ENCODE measurements at places on chromosomes 7 and 10.

GRCh38 chr10:101840741-101841453, 2.7 kb downstream of the KCNIP2 start:
- DNase-seq = peak; percentile 52

DNA sequence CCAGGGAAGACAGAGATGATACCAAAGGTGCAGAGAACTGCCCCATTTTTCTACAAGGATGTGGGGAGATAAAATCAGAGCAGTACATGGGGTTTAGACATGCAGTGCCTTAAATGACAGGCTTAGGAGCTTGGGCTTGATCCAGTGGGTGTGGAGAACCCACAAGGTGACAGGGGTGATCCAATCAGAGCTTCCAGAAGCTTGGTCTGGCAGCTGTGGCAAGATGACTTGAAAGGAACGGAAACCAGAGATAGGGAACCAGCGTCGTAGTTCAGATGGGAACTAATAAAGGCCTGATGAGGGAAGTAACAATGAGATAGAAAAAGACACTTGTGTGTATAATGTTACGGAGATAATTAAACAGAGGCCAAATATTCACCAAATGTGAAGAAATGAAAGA, 80.7 kb downstream of the SLC37A3 start:
- DNase-seq = no peak

- DNase-seq = no peak
These were observed 235.7 kb downstream of the AGMO start for GRCh38 chr7:15326044-15326644.

DNA sequence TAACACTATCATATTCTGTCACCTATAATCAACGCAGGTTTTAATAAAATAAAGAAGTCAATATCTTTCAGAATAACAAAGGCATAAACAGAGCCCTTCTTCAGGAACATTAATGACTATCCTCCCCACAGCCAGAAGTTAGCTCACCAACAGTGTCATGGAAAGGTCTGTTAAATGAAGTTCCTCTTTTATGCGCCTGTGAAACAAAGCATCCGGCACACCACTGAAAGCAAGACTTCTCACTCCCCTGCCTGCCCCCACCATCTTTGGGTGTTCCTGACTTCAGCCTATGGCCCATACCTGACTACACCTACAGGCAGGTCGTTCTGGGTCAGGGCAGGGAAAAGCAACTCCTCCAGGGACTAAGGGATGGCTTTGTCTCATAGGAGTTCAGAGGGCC, 205.4 kb downstream of the FANK1 start:
- DNase-seq = no peak

DNA sequence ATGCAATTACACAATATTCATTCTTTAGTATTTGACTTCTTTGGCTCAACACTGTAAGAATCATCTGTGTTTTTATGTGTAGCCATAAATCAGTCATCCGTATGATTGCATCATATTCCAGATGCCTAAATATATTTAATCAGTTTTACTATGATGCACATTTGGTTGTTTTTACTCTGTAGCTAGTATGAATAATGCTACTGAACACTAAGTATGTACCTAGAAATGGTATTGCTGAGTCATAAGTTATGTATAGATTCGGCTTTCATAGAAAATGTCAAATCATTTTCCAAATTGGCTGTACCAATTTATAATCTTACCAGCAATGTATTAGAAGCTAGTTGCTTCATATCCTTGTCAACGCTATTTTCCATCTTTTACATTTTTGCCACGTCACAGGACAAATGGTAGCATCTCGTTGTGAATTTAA, 197.3 kb upstream of the PLXNA4 start:
- no peak for DNase-seq

DNA sequence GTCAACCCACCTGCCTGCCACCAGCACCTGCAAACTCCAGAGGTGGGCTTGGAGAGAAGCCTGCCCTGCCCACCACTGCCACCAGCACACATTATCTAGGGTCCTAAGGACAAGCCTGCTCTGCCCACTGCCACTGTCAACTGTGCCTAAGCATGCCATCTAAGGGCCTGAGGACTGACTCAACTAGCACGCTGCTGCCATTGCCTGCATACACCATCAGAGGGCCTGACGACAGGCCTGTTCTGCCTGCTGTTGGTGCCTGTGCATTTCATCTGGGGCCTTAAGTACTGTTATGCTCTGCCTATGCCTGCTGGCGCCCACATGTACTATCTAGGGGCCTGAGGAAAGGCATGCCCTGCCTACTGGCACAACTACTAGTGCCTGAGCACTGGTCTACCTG, 27.0 kb upstream of the LRRD1 start:
- no peak for DNase-seq

DNA sequence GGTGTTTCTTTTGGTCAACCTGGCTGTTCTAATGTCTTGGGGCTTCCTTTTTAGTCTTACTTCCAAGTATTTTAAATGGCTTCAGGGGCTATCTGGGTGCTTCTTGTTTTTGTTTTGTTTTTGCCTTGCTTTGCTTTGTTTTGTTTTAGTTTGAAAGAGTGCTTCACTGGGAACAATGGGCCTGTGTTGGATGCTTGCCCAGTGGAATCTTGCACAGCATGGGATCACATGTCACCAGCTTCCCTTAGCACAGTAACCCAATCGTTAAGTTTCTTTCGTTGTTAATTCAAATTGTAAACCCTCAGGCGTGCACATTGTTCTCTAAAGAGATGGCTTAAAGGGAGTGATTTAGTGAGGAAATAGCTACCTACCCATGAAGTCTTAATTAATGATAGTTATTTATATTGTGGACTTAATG, 8.9 kb downstream of the COL17A1 start:
- peak; percentile 23 for DNase-seq

DNA sequence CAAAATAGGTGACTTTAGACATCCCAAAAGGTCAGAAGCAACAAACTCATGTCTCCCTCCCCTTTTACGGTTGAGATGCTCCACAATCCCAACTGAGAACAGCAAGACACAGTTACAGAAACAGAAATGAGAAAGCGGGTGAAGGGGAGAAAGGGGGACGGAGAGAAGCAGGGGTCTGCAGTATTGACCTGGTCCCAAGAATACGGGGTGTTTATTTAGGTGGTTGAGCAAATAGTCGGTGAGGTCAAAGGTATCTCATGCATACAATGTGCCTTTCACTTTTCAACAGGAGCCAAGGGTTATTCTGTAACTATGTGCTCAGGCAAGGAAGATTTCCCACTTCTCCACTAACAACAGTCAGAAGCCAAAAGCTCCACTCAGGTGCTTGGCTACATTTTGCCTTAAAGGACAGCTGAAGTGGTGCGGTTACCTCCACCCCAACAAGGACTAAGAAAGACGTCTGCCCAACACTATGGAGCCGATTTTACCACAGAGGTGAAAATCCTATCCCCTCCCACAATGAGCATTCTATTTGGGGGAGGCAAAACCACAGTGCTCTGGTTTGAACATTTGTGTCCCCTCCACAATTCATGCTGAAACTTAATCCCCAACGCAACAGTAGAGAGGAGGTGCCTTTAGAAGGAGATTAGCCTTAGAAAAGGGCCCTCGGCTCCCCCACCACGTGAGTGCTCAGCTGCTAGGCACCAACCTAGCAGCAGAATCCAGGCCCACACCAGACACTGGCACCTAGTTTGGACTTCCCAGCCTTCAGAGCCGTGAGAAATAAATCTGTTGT, 77.9 kb downstream of the PARD3 start:
- no peak for DNase-seq

DNA sequence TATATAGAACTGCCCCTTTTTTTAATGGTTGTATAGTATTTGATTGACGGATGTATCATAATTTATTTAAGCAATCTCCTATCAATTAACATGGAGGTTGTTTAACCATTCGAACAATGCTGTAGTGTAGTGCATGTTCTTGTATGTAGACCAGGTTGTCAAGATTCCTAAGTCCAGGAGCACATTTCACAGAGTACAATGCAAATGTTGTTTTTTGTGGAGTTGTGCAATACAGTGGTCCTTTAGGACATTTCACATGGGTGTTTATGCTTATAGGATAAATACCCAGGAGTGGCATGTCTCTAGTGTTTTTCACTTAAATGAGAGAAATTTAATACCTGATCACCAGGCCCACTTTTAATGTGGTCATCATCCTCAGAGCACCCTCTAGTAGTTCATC, 8.1 kb downstream of the ASB4 start:
- no peak for DNase-seq

DNA sequence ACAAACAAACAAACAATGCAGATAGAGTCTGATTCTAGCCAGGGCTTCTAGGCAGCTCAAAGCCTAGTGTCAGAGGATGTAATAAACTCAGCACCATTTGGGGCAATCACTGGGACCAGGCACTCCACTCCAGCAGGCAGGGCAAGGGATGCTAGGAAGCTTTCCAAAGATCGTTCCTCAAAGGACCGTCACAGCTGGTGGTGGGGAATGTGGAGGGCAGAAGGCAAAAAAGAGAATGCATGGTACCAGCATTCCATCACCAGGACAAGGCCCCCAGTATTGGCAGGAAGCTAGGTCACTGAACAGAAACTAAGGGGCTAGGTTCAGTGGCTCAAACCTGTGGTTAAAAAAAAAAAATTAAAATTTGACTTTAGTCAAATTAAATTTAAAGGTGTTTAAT, 94.2 kb downstream of the CUL2 start:
- no peak for DNase-seq

DNA sequence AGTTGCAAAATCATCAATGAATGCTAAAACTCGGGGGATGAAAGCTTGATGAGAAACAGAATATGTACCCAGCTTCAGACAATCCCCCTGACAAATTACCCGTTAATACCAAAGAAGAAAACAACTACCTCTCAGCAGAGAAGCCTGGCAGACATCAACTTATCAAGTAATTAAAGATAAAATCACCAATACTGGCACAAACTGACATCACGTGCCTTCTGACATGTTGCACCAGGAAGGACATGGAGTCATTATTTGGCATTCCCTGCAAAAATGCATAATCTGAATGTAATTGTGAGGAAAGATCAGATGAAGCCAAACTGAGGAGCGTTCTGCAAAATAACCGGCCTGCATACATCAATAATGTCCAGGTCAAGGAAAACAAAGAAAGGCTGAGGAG, 7.7 kb downstream of the SLIT1 start:
- DNase-seq = no peak

- no peak for DNase-seq
These were observed 206 bp downstream of the UPF2 start for GRCh38 chr10:12042409-12042796.

DNA sequence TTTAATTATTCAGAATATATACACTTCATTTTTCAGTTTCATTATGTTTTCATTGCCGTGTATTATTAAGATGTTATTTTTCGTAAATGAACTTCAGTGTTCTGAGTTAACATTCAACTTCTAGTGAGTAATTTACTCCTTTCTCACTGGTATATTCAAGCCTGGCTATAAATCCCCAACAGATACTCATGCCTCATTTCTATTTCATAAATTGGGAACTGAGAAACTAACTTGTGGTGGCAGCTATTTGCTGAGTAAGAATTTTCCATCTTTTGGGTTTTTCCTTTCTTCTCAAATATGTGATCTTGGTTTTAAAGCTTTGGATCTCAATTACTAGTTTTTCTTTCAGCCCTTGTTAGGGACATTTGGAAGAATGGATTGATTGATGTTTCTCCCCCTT, 281.1 kb downstream of the CDK14 start:
- DNase-seq = no peak

DNA sequence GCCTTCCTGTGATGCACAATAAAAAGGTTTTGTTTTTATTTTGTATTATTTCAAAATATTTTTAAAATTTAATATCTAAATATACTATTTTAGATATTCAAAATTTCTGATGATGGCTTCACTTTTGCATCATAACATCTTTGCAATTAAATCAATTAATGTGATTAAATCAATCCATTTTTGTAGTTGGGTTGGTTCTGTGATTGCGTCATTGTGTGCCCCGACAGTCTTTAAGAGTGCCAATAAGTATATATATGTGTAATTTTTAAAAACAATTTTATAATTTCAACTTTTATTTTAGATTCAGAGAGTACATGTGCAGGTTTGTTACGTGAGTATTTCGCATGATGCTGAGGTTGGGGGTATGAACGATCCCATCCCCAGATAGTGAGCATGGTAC, 70.5 kb downstream of the SEPTIN14 start:
- no peak for DNase-seq

- DNase-seq = no peak
These were observed 14.8 kb downstream of the STEAP1B start for GRCh38 chr7:22485189-22485588.

- DNase-seq = no peak
These were observed 131.7 kb downstream of the TEX36 start for GRCh38 chr10:125551247-125551646.
